Ovary (tissue), 10 donors: ENCODE measurements at places on chromosomes 6 and 20. TPM values are rescaled to one million over a fixed set of nuclear protein-coding genes. Genes with fewer than 3 reads are reported as not detected.
A peak's percentile ranks its signal among the peaks of the same experiment; 100 is the strongest.

Gene C6orf47
- total RNA-seq, result 24.4 TPM

DNA sequence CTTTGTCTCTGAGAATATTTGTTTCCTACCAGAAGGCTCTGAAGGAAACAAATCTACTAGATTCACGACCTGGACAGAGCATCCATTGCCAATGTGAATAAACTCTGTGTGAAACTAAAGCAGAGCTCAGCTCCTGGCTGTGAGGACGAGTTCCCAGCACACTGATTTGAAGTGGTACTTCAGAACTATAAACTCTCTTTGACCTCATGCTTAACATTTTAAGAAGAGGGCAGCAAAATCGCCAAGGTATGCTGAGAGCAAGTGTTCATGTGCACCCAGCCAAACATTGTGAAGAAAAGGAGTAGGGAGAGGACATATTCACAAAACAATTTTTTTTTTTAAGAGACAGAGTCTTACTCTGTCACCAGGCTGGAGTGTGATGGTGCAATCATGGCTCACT lies 33.7 kb upstream of the ZNF133 start:
- DNase-seq, result no peak

GRCh38 chr6:147459780-147460179 lies 48.7 kb upstream of the SAMD5 start:
- no peak for DNase-seq

Gene BPIFA1
- total RNA-seq, result not detected

DNA sequence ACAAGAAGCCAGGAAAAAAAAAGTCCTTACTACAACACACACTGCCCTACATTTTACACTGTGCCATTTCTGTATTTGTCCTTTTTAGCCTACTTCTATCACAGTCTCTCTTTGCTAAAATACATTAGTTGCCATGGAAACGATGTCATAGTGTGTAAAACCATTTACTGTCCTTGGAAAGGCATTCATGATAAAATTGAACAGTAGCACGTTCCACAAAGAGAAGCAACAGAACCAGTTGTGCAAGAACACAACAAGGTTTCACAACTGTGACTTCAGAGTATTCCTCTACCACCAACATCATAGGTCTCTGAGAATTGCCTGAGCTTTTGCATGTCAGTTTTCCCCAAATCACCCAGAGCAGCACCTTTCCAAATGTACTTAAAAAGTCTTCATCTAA lies 20.5 kb downstream of the FYN start:
- no peak for DNase-seq

- no peak for DNase-seq
These were observed 5.2 kb downstream of the TMEM30A start for GRCh38 chr6:75279418-75279817.

Gene HMGA1
- 39.9 TPM for total RNA-seq

- DNase-seq, result peak; percentile 64
These were observed at the start of gene RNF39 for GRCh38 chr6:30075094-30075789. RNF39 (minus strand) TSS chr6:30075769; CDS start chr6:30075585, 184 bp downstream.
